ENCODE measurements at places on chromosomes 4 and X.

DNA sequence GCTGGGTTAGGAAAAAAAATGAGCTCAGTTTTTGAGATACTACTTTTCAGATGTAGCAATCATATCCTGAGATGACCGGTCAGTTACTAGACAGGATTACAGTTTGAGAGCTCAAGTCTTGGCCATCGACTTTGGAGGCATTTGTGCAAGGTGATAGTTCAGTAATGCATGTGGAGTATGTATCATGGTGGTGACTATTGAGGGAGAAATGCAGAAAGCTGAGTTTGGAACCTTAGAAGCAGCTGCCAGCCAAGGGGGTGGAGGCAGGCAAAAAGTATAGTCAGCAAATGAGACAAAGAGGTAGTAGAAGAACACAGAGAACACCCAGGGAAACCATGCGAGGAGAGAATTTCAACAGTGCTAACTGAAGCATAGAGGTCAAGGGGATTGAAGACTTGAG lies 48.7 kb upstream of the SLC4A4 start:
- no peak for DNase-seq

GRCh38 chrX:19613645-19614323 lies 98.5 kb upstream of the MAP3K15 start:
- DNase-seq: no peak

DNA sequence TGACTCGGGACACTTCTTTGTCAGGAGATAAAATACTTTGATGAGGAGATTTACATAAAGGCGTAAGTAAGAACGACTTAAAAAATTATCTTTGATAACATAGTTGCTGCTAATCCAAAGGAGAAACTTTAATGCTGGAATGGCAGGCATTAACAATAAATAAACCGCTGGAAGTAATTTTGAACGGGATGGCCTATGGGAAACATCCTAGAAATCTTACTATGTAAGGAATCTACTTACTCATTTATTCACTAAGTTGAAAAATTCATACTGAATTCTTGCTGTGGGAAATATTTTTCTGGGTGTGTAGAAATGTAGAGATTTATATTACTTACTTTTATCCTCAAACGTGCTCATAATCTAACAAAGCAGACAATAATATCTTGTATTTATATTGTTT lies 425.7 kb upstream of the ZFP42 start:
- no peak for DNase-seq

- DNase-seq: no peak
Measured at GRCh38 chr4:73308286-73308685, 49.7 kb upstream of the ANKRD17 start.

DNA sequence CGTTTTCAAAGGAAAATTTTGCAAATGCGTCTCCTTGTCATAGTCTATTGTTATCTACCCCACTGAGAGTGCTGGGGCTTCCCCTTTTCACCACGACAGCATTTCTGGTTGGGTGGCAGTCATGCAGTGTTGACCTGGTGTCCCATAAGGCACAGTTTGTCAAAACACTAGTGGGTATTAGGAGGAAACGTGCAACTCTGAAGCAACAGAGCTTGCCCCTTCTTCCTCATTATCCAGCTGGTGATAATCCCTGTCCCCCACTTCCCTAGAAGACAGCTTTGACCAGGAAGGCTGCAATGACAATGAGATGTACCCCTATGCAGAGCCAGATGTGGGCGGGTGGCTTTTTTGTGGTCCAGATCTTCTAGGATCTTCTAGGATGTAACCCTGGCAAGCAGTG lies 1.8 kb downstream of the TBC1D1 start:
- peak; percentile 20 for DNase-seq

DNA sequence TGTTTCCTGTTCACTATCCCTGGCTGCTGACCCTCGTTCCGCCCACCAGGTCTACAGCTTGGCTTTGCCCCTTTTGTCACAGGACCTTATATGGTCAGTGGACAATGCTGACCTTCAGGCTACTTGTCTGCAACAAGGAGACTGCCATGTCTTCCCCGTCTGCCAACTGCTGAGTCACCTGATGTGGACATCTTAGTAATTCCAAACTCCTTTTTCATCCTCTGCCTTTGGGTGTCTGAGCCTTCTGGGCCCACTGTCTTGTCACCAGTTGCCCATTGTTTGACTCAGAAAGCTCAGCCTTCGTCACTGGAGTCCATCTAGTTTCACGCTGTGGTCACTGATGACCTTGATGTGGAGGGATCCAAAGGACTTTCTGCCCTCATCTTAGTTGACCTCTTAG lies 30.2 kb downstream of the GPRIN3 start:
- DNase-seq: no peak

DNA sequence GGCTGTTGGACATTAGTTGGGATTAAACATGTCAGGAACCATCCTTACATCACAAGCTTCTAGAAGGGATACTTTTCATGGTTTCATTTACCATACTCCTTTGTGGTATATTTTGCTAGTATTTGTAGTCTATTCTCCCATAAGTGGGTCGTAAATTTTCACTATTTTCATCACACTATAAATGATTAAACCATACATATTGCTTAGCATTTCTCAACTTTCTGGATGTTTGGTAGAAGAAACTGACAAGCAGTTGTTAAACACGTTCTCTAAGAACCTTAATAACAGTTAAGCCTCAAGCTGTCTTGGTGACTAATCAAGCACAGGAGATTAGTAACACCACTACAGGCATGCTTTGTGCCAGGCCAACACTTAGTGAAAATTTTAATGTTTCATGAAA lies 375.5 kb downstream of the NAF1 start:
- no peak for DNase-seq

DNA sequence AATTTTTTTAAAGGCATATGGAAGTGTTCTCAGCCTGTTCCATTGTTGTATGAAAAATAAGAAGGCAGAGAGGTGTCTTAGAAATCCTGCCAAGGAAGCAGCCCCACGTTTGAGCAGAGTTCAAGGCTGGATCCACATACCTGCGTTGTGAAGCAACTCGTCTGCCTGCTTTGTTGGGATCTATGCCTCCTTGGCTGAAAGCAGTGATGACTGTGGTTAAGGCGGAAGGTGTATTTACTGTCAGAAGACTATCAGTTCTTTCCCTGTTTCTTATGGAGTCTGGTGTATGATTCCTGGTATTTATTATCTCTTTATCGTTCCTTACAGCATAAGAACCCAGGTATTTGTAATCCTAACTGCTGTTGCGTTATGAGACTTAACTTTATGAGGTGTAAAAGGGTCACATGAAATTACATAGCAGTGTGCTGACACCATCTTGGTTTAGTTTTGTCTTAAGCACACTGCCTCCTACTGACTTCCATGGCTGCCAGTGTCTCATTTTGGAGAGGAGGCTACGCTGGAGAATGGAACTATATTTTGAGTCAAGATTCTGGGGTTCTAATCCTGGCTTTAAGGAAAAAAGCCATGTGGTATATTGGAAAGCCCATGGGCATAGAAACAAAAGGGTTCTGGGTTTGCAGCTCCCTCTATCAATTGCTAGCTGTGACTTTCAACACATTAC lies 3.1 kb upstream of the MSMO1 start:
- no peak for DNase-seq

DNA sequence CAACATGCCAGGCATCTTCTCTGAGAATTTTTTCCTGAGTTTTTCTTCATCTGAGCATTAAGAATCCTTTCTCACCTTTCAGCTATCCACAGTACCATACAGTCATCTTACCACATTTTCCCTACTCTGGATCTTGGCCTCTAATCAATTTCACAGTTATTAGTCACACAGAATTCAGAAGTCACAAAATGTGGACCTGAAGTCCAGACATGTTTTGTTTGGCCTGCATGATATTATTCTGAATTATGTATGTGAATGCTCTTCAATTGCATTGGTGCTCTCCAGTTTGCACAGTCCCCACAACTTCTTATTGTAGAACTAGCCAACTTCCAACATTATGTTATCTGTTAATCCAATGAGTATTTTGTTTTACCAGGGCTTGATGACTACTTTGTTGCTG lies 102.3 kb upstream of the GRIA3 start:
- no peak for DNase-seq

DNA sequence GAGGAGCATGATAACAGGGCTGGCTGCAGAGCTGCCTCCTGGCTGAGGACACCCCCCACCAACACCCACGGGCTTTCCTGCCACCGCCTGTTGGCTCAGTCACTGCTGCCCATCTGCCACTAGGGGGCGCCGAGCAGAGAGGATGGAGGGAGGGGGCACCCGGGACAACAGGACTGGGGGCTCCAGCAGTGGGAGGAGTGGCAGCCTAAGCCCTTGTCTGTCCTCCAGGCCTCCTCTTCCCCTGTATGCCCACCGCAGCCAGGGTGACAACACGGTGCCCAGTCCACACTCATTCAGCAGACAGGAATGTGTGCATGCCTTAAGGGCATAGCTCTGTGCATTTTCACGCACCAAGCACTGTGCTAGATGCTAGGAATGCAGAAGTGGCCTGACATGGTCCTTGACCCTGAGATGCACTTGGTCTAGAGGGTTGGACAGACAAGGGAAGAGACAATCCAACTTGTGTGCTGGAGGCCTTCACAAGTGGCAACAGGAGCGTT lies 149.9 kb downstream of the AMMECR1 start:
- DNase-seq: peak; percentile 27

GRCh38 chr4:12118651-12119213 lies 690.0 kb upstream of the HS3ST1 start:
- DNase-seq: no peak

GRCh38 chr4:139603576-139604410 lies 47.8 kb upstream of the SETD7 start:
- DNase-seq: no peak

DNA sequence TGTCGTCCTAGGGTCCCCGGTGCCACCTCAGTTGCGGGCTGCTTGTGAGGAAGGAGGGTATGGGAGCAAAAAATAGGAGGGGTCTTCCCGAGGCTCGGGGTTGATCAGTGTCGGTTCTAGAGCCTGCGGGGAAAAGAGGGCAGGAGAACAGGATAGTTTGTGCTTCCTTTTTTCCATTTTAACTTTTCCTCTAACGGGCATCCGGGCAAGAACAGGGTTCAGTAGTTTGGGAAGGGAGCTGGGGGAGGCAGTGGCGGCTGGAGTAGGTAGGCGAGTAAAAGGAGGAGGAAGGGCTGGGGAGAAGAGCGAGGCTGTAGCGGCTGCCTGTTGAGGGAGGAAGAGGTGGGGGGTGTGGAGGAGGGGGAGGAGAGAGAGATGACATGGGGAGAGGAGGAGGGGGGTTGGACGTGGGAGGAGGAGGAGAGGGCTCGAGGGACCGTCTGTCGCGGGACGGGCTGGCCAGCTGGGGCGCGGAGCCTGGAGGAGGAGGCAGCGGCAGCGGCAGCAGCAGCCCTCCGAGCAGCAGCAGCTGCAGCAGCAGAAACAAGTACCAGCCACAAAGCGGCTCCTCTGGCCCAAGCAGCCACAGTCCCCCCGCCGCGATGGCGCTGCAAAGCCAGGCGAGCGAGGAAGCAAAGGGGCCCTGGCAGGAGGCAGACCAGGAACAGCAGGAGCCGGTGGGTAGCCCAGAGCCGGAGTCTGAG lies at the start of gene SLC16A2:
Gene SLC16A2 (plus strand): TSS at position 458 of the 704 bp plus-strand sequence. CDS start 145 bp downstream, at position 603.
- no peak for DNase-seq

DNA sequence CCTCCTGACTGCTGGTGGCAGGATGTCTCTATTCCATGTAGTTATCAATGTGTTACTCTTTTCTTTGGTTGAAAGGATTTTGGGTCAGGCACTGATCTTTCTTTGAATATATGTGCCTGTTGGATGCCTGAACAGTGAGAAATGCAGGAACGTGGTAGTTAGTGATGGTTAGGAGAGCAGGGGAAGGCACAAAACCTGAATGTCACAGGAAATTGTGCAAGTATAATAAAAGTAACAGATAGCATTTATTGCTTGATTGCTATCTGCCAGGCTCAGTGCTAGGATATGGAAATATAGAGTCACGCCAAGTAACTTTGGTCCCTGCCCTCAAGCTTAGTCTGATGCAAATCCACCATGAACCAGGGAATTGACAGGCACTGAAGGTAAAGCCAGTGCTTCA lies 219.8 kb upstream of the FAT1 start:
- DNase-seq: no peak

DNA sequence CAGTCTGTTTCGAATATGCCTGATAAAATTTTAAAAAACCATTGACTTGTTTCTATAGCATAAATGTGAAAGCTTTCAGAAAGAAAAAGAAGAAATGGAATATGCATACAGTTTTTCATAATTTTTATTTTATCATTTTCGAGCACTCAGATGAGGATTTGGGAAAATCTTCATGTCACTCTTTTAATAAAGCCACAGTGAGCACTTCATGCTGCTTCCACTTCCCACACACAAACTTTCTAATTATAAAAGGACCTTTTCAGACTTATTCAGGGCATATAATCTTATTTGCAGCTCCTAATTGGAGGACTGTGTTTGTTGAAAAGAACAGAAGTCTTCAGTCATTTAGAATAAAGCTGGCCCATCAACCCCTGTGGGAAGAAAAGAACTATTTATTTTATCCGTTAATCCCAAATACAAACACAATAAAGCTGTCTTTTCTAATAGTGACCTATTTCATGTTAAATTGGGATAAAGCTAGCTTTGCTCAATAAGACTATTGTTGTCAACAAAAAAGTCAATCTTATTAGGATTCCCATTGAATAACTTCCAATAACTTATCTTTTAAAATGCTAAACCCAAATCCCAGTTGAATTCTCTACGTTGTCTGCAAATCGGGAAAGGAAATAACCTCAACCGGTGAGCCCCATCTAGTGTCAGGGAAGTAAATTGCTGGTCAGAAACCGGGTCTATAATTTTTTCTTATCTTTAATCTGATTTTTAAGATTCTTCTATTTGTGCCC lies 211.5 kb downstream of the PDGFRA start:
- DNase-seq: no peak

- no peak for DNase-seq
Measured at GRCh38 chr4:86014599-86014998, 345.3 kb downstream of the MAPK10 start.

- DNase-seq: no peak
Measured at GRCh38 chr4:165060938-165061337, 7.3 kb downstream of the TRIM75 start.

DNA sequence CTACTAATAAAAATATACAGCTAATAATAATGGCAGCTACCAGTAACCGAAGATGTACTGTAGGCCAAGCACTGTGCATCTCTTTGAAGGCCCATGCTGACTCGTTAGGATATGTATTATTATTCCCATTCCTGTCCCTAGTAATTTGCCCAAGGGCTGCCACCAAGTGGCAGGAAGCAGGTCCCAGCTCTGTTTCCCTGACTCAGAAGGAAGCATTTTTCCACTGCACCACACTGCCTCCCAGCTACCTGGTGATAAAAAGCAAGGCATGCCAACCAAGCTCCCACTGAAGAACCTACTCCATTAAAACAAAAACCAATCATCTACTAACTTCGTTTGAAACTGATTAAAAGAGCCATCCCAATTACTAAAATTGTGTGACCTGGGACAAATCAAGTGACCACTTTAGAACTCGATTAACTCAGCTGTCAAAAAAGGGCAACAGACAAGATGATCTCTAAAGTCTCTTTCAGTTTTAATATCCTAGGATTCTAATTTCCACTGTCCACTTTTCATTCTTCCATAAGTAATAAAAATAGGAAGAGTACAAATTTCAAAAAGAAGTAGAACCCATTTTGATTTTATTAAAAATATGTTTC lies 24.3 kb upstream of the PGM2 start:
- DNase-seq: no peak
